Stimulated activated CD8-positive, alpha-beta memory T cell treated with anti-CD3 and anti-CD28 coated beads, Interleukin-4, amount 100 ng/mL, for 1 hour (primary cell): ENCODE measurements at places on chromosomes 5 and 9.

DNA sequence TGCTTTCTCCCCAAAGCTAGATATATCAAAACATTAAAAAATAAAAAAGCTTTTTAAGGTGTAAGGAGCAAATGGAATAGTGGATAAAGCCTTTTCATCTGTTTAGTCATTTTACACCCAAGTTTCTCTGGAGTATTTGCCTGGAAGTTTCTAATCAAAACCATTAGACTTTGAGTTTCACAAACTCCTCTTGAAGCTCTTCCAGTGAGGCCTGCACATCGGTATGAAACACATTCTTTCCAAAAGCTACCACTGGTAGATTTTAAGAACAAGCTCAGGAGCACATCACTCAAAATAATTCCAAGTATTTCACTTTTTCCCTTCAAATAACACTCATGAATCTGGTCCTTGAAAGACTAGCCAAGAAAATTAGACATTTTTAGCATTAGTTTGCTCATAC is 5.7 kb downstream of the TRIM52 start:
- DNase-seq: no peak

DNA sequence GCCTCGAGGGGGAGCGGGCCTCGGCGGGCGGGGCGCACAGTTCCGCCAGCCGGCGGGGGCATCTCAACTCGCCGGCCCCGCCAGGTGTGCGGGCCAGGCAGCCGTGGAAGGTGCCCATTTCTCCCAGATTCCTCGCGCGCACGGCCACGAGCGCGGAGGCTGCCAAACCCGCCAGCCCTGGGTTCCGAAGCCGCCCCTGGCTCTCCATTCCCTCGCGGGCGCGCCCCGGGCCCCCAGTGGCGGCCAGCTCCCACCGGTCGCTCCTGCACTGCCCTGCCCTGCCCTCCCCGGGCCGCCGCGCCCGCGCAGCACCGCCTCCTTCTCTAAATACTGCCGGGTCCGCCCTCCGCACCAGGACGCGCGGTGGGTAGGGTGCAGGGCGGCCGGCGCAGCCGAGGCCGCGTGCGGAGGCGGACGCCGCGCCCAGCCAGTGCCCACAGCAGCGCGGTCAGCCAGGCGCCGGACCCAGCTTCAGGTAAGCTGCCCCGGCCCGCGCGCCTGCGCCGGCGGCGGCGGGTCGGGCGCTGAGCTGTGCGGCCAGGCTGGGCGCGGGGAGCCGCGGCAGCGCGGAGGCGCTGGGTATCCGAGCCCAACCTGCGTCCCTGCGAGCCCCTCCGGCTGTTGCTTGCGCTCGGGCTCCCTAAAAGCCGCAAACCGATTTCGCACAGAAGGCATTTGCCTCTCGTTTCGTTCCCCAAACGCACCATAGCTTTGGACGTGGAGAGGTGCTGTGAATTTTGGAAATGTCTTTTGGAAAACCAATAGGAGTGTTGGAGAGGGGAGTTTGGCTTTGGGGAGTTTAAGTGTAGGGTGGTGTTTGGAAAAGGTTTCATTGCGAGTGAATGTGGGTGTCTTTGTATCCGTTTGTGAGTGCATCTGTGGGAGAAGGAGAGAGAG is at the start of gene TMEM171:
Gene TMEM171 (plus strand): TSS at position 354 of the 897 bp plus-strand sequence. CDS start 2,799 bp downstream, outside the sequence.
- DNase-seq: no peak

DNA sequence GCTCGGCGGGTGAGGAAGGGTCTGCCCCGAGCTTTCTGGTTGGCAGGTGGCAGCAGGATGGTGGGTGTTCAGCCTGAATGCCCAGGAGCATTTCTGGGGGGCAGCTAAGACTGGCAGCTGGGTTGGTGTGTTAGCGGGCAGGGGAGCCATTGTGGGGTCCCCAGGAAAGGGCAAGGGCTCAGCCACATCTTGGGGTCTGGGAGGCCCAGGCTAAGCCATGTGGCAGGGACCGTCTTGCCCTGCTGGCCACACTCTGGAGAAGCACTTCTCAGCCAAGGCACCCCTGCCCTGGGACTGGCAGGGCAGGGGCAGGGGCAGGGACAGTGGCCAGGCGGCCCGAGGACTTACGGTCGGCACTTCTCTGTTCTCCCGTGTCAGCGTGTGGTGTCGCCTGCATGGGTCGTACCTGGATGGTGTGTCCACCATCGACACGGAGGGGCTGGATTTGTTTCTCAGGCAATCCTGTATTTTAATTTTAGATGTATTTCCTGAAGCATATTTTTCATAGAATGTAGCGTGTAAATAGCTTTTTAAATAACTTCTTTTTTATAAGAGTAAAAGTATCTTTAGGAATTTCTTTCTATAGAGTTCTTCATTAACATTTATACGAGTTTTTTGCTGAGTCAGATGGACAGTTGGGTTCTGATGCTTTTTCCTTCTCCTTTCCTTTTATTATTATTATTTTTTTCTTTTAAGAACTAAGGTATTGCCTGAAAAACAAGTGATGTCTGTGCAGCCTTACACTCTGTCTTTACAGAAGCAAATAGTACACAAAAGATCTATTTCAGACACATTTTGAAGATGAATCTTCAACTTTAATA is 102.0 kb downstream of the PHF2 start:
- DNase-seq: no peak

DNA sequence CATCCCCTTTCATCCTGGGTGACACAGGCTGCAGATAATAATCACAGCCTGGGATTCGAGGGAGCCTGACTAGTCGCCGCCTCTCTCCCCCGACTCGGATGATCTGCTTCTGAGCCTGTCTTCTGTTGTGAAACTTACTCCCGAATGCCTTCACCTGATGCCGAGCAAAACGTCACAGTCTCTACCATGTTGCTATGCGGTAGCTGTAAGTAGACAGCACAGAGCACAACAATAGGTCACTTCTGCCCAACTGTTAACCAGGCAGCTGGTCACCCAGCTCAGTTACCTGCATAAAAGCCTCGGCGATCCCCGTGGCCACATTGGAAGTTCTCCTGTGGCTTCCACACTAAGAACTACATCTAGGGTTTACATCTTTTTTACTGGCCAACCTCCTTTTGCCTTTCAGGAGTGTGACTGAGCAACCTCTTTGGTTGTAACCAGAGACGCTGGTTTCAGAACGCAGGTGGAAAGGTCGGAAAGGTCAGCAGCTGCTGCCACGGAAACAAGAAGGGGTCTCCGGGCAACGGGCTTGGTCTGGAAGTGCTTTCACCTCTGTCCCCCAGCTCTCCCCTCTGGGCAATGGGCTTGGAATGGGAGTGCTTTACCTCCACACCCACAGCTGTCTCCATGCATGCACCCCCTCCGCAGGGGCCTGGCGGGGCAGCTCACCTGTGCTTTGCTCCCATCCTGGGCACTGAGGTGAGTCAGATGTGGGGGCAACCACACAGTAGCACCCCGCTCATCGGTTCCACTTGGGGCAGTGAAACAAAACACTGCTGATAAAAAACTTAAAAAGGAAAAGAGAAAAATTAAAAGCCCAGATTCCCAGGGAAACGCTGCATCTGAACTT is 7.6 kb upstream of the PPP1R26 start:
- DNase-seq: no peak

- DNase-seq: no peak
Measured at GRCh38 chr5:14915291-14915952, 43.8 kb upstream of the ANKH start.

DNA sequence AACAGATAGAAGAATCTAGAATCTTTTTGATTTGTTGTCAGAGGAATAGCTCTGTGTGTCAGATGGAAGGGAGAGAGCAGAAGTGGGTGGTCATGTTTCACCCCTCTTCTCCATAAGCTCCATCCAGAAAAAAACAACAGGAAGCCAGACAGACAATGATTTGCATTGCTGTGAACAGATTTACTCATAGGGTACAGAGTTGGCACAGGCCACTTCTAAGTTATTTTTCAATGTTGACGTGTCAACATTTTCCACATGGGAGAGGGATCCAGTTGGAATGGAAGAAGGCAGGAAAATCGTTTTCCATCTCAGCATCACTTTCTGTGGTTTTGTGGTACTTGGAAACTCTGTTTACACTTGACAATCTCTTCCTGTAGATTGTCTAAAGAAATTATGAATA is 86.7 kb downstream of the INSYN2B start:
- no peak for DNase-seq

DNA sequence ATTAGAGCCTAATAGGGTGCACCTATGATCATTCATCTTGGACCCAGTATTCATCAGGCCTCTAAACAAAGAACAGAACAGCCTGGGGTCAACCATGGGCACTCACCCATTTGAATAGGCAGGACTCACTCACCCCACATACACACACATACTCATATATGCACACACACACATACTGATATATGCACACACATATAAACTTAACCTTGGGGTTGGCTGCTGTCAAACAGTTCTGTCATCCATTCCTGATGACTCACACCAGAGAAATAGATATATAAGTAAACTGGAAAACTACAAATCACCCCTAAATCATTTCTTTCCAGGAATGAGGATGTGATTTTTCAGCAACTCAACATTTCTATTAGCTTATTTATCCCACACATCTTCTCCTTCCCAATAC is 51.3 kb downstream of the ARL15 start:
- no peak for DNase-seq

- no peak for DNase-seq
Measured at GRCh38 chr9:113998525-113999255, 79.4 kb downstream of the AMBP start.

- DNase-seq: no peak
Measured at GRCh38 chr5:123035918-123036390, 571 bp downstream of the PPIC start.

GRCh38 chr5:84343171-84343570 is 41.5 kb downstream of the EDIL3 start:
- no peak for DNase-seq

DNA sequence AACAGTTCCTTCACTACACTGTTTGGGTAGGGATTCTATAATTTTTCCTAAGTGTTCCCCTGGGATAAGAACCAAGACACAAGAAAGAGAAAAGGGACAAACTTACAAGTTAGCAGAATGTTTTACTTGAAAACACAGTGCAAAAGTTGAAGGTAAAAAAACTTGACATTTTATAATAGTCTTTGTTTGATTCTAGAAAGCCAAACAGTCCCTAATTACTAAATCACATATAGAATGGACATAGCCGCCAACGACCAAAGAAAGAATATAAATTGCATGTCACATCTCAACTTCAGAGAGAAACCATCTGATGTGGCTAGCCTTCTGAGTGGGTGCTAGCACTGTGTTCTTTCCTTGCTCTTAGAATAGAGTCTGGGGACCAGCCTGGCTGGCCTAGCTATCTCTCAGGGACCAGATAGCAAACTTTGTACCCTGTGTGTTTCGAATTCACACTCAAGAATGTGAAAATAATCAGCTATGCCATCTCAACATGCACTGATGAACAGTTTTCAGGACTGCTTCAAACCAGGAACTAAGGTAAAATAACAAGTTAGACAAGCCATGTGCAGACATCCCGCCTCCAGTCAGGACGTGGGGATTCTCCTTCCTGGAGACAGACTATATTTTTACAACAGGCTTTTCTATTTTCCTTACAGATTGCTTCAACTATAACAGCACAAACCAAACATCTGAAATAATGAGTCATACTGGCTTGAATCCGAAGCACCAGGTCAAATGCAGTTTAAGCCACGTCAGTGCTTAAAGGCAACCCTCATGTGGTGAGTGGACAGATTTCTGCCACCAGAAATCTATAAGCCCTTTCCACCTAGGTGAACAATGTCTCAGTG is 53.7 kb downstream of the LHFPL2 start:
- DNase-seq: no peak

GRCh38 chr5:137096149-137097103 is 402.7 kb downstream of the SPOCK1 start:
- DNase-seq: no peak

DNA sequence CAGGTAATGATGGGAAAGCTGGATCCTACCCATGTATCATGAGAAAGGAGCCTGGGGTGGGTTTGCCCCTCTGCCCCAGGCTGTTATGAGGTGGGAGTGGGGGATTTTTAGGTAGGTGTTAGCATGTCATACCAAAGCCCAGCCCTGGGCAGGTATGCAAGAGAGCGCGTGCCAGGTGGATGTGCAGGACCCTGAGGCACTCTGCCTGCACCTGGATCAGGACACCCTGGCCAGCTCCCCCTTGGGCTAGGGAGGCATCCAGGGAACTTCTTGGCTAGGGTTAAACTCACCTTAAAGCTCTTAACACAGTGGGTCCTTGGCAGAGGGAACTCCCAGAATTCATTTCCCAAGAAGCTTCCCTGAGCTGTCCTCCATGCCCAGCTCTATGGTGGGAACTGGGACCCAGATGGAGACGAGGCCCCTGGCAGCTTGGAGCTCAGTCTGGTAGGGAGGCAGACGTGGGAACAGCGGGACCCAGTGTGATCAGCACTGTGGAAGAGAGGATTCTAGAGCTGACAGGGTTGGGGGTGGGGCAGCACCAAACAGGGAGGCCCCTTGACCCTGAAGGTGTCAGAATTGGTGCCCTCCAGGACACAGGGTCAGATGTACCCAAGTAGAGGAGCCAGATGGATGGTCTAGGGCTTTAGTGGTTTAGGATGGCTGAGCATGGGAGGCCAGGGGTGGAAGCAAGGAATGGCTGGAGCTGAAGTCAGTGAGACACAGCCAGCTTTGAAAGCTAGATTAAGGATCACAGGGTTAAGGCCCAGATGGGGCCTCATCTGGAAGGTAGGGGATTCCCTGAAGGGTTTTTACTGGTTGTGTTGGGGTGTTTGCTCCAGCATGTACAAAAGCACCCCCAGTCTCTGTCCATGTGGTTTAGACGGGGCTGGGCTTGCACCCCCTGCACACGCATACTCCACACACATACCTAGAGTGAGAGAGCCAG is 2.2 kb upstream of the PRR7 start:
- DNase-seq: no peak

DNA sequence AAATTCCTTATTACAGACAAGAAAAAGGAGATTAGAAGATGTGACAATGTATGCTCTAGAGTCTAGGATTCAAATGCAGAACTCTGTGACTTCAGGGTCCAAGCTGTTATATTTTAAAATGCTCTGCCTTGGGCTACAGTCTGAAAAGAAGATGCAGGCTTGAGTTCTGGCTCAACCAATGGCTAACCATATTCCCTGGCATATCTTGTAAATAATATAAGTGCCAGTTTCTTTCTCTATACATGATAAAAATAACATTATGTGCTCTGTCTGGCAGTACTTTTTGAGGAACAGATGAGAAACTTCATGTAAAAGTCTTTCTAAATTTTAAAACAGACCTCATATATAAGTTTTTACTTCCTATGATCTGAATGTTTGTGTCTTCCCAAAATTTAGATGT is 926.5 kb upstream of the CDH6 start:
- no peak for DNase-seq
